Upper lobe of left lung (tissue), 6 donors: ENCODE measurements at places on chromosomes 3 and 15. TPM values are rescaled to one million over a fixed set of nuclear protein-coding genes. Genes with fewer than 3 reads are reported as not detected.

TRPM1 gene
- total RNA-seq: not detected

BFSP2 gene
- total RNA-seq: not detected

GRM7 gene
- not detected for total RNA-seq

MKRN2OS gene
- 1.1 TPM for total RNA-seq

ROPN1 gene
- not detected for total RNA-seq

PLEKHO2 gene
- total RNA-seq: 82.9 TPM

CYP1A2 gene
- not detected for total RNA-seq

CHRNA5 gene
- 0.46 TPM for total RNA-seq

IL5RA gene
- 0.46 TPM for total RNA-seq

C2CD4A gene
- 0.33 TPM for total RNA-seq

TMEM212 gene
- total RNA-seq: 3.1 TPM

RETNLB gene
- not detected for total RNA-seq

ADGRG7 gene
- total RNA-seq: not detected

GP9 gene
- not detected for total RNA-seq

ARGFX gene
- not detected for total RNA-seq

CIP2A gene
- 3.1 TPM for total RNA-seq

SLC2A2 gene
- total RNA-seq: not detected

MAN2A2 gene
- 36.8 TPM for total RNA-seq

RLBP1 gene
- not detected for total RNA-seq

CSPG5 gene
- total RNA-seq: 6.1 TPM

HOMER2 gene
- 76.5 TPM for total RNA-seq

LNP1 gene
- 2.2 TPM for total RNA-seq

KBTBD13 gene
- not detected for total RNA-seq

ZDHHC19 gene
- total RNA-seq: not detected

ESYT3 gene
- 93.3 TPM for total RNA-seq

INSYN1 gene
- total RNA-seq: 6.1 TPM

ZNF592 gene
- total RNA-seq: 22.5 TPM

OSTN gene
- not detected for total RNA-seq

YEATS2 gene
- total RNA-seq: 32.8 TPM

C3orf85 gene
- not detected for total RNA-seq

RNF123 gene
- total RNA-seq: 71.2 TPM
